ENCODE measurements at places on chromosomes 3 and 15. TPM values are rescaled to one million over a fixed set of nuclear protein-coding genes. Genes with fewer than 3 reads are reported as not detected.

DNA sequence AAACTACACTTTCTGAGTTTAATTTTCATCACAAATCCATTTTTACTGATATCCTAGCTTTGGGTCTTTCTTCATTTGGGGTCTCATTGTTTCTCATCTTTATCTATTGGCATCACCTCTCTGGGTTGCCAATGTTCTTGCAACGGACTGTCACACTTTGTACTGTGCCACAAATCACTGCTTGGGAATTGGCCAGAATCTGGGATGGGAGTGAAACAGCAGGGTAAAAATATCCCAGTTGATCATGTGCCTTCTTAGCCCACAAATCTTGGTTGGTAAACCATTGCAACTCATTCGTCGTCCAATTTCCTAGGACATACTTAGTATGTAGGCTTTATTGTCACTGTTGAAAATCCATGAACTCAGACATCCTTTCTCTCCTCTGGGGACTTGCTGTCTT lies 698.5 kb downstream of the OTOL1 start:
- no peak overlapping the region for H3K4me3 ChIP-seq
- H3K27me3 ChIP-seq = no peaks in the 10 kb centered on the region
- H3K36me3 ChIP-seq = no peaks in the 10 kb centered on the region
- H3K27ac ChIP-seq = no peak overlapping the region

GRCh38 chr3:161149529-161149928 lies 44.4 kb upstream of the B3GALNT1 start:
- H3K4me3 ChIP-seq = no peak overlapping the region
- peaks cover 9% of the 10 kb centered on the region for H3K27me3 ChIP-seq
- H3K36me3 ChIP-seq = no peaks in the 10 kb centered on the region
- H3K4me1 ChIP-seq = no peaks in the 10 kb centered on the region
- no peak for DNase-seq

- peaks cover 13% of the 10 kb centered on the region for H3K4me1 ChIP-seq
- H3K27me3 ChIP-seq = peaks cover 8% of the 10 kb centered on the region
- H3K4me3 ChIP-seq = peak overlapping the region; percentile 39
- no peaks in the 10 kb centered on the region for H3K36me3 ChIP-seq
Measured at GRCh38 chr3:156642750-156643728, 31.4 kb upstream of the TIPARP start.

DNA sequence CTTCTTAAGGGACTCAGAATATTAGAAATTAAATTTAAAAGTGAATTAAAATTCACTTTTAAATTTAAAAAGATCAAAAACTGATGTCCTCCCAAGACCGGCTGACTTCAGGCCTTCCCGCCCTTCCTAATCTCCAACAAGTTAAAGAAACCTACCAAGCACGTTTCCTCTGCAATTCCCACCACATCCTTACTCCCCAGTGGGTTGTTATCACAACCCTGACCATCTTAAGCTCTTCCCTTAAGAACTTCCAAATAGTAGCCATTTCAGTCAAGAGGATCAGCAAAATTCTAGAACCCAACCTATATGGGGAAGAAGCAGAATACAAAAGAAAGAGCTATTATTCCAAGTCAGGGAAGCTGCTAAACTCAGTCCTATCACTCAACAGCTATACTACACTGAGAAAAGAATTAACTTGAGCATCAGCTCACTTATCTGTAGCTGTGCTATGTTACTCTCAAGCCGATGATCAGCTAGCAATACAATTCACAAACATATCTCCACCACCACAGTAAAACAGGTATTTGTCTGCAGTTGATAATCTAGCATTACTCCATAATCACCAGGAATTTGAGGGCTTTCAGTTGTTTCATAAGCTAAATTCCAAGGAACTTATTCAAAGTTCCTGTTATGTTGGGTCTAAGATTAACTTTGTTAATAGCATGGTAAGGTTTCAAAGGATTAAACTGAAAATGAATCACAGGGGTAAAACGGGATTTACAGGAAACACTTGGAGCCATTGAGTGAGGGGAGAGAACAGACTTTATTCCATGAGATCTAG lies 14.3 kb downstream of the ABCC5 start:
- no peaks in the 10 kb centered on the region for H3K27me3 ChIP-seq

GRCh38 chr3:140013220-140013619 lies 78.2 kb downstream of the CLSTN2 start:
- H3K27ac ChIP-seq = no peak overlapping the region
- H3K27me3 ChIP-seq = no peaks in the 10 kb centered on the region
- H3K4me3 ChIP-seq = no peak overlapping the region
- DNase-seq = no peak

DNA sequence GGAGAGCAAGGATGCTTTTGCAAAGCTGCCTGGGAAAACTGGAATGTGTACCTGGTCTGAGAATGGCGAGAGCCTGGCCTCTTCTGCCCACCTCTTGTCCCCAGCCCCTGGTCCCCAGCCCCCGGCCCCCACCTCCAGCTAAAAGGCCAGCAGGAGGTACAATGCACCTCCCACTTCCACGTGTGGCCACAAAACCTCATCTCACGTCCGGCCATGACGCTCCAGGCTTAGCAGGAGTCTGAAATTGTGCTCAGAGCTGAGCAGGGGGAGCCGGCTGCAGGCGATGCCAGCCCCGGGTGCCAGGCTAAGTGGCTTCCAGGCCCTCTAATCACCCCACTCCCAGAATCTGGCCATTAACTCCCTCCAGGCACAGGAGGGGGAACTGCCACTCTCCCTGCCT lies 83.1 kb upstream of the PRR20G start:
- H3K4me1 ChIP-seq = no peaks in the 10 kb centered on the region
- no peak overlapping the region for H3K27ac ChIP-seq
- H3K4me3 ChIP-seq = no peak overlapping the region
- DNase-seq = no peak
- peaks cover 13% of the 10 kb centered on the region for H3K27me3 ChIP-seq

DNA sequence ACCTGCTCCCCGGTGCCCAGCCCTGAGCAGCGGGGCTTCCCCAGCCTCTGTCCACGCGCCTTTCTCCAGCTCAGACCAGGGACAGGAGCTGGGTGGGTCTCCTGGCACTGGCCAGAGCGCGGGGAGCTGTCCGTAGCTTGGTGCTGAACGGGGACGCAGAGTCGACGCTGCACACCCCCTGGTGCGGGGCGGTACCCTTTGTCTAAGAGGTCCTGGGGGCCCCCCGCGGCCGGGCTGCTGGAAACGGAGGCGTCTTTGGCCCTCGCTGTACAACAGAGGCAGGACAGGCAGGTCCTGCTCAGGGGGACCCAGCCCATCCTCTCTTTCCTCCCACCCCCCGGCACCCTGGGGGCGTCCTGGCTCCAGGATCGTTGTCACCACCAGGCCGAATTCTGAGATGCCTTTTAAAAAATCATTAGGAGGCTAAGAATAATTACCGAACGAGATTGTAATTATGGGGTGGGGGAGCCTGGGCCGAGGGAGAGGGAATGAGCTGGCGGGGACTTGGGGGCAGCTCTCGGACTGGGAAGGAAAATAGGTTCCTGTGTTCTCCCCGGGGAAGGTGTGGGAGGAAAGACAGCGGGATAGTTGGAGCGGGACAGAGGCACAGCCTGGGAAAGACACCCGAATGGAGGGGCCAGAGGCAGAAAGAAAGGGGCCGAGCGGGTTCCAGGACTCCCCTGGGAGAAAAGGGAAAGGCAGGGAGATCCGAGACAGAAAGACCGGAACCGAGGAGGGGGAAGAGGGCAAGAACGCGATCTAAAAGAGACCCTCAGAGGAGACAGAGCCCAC lies 4.1 kb upstream of the SKOR1 start:
- no peak overlapping the region for H3K27ac ChIP-seq
- H3K4me3 ChIP-seq = no peak overlapping the region
- DNase-seq = peak; percentile 69
- H3K36me3 ChIP-seq = peaks cover 1% of the 10 kb centered on the region

- no peaks in the 10 kb centered on the region for H3K4me1 ChIP-seq
- H3K4me3 ChIP-seq = no peak overlapping the region
- no peak overlapping the region for H3K27ac ChIP-seq
- DNase-seq = no peak
- no peaks in the 10 kb centered on the region for H3K27me3 ChIP-seq
- H3K36me3 ChIP-seq = no peaks in the 10 kb centered on the region
Measured at GRCh38 chr3:86051058-86051457, 939.9 kb downstream of the VGLL3 start.

DNA sequence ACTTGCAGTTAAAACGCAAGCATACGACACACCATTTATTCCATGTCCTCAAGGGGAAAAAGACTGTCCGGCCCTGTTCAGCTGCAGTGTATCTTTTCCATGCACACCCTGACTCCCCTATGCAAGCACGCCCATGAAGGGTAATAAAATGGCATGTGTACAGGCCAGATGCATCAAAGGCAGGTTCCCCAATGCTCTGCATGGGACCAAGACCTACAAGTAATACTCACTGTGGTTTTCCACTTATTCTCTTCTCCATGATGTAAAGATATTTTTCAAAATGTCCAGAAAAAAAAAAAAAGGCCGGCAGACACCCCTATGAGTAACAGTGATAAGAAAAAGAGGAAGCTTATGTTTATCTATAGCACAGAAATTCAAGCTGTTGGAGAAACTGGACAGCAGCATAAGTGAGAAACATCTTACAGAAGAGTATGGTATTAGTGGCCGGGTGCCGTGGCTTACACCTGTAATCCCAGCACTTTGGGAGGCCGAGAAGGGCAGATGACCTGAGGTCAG lies 70.8 kb downstream of the MCF2L2 start:
- H3K4me3 ChIP-seq = no peak overlapping the region
- DNase-seq = no peak
- H3K4me1 ChIP-seq = peaks cover 9% of the 10 kb centered on the region
- no peaks in the 10 kb centered on the region for H3K36me3 ChIP-seq
- H3K27me3 ChIP-seq = no peaks in the 10 kb centered on the region

GRCh38 chr3:55000546-55000945 lies 72.7 kb upstream of the LRTM1 start:
- no peaks in the 10 kb centered on the region for H3K36me3 ChIP-seq
- H3K4me1 ChIP-seq = no peaks in the 10 kb centered on the region
- H3K27ac ChIP-seq = no peak overlapping the region
- no peak overlapping the region for H3K4me3 ChIP-seq
- no peaks in the 10 kb centered on the region for H3K27me3 ChIP-seq

DNA sequence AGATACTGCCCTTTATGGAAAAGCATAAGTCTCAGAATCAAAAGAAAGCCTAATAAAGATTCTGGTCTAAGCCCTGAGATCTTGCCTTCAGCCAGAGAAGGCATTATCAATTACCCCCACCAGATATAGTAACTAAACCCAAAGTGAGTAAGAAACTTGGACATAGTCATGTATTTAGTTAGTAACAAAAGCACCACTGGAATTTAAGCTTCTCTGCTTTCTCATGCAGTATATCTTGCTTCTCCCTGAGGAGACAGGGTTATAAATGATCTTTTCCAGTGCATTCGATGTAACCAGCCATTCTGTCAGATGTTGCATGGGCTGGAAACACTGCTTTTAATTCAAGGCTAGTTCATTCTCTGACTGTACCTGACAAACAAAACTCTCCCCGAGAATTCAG lies 946.7 kb downstream of the NAALADL2 start:
- DNase-seq = no peak
- no peak overlapping the region for H3K4me3 ChIP-seq
- H3K27me3 ChIP-seq = no peaks in the 10 kb centered on the region
- no peaks in the 10 kb centered on the region for H3K4me1 ChIP-seq
- no peaks in the 10 kb centered on the region for H3K36me3 ChIP-seq

DNA sequence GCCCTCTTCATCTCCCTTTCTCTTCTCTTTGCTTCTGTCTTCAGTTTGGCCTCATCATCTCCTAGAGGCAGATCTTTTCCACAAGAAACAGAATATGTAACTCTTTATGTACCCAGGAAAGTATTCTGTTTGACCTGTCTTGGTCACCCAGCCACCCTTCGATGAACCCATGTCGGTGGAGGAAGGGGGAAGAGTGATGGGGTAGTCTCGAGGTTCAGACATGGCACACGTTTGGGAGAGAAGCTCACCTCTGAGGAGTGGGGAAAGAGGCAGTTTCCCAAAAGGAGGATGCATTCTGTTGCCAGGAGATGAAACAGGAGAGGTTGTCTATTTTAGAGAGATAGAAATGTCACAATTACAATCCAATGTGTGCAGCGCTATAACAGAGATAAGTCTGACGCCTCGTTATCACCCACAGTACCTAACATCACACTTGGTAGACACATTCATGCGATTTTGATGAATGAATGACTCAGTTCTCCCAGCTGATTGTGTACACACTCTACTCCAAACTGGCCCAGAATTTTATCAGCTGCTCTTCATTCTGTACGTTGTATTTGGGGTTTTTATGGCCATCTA lies 722 bp upstream of the CCDC50 start:
- H3K4me3 ChIP-seq = peak overlapping the region; percentile 74
- H3K4me1 ChIP-seq = peaks cover 23% of the 10 kb centered on the region
- H3K27me3 ChIP-seq = peaks cover 7% of the 10 kb centered on the region
- no peak for DNase-seq
- no peaks in the 10 kb centered on the region for H3K36me3 ChIP-seq

- no peak for DNase-seq
- H3K4me3 ChIP-seq = no peak overlapping the region
- H3K36me3 ChIP-seq = peaks cover 2% of the 10 kb centered on the region
- H3K27ac ChIP-seq = no peak overlapping the region
- H3K27me3 ChIP-seq = no peaks in the 10 kb centered on the region
Measured at GRCh38 chr3:60801307-60801706, 449.9 kb downstream of the FHIT start.

- H3K27ac ChIP-seq = no peak overlapping the region
Measured at GRCh38 chr3:46080124-46080968, 53.1 kb upstream of the XCR1 start.

- no peaks in the 10 kb centered on the region for H3K4me1 ChIP-seq
- H3K4me3 ChIP-seq = no peak overlapping the region
- H3K27ac ChIP-seq = no peak overlapping the region
- no peaks in the 10 kb centered on the region for H3K27me3 ChIP-seq
Measured at GRCh38 chr3:171125010-171125409, 98.5 kb upstream of the SLC2A2 start.

DNA sequence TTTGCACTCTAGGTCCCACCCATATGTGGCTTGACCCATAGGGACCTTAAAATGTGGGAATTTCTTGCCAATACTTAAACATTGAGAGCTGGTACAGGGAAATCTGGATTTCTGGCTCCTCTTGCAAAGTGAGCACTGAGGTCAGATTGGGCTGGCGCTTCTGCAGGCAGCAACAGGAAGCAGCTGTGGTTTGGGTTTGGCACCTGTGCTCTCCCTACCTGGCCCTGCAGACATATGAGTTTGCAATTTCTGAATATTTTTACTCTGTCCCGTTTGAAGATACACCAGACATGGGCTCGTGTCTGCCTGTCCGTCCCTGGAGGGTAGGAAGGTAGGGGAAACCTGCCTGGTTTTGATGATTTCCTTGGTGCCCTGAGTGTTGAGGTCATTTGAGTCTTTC lies 74.8 kb upstream of the SEC13 start:
- H3K36me3 ChIP-seq = no peaks in the 10 kb centered on the region
- H3K27ac ChIP-seq = no peak overlapping the region
- no peaks in the 10 kb centered on the region for H3K27me3 ChIP-seq
- peaks cover 41% of the 10 kb centered on the region for H3K4me1 ChIP-seq

The PLA2G4E gene
- total RNA-seq = not detected

The HYPK gene
- 16.4 TPM for total RNA-seq

The PIERCE2 gene
- total RNA-seq = 0.34 TPM

The SCG5 gene
- 0.91 TPM for total RNA-seq

The PIGZ gene
- 0.44 TPM for total RNA-seq

The CX3CR1 gene
- 0.14 TPM for total RNA-seq

The DNAH12 gene
- total RNA-seq = not detected

The CHRD gene
- total RNA-seq = not detected

The CCR3 gene
- total RNA-seq = not detected

The ALDH1A2 gene
- total RNA-seq = not detected

All from activated CD4-positive, alpha-beta T cell treated with anti-CD3 and anti-CD28 coated beads for 36 hours (primary cell).